C1 segment of cervical spinal cord (tissue), 14 donors: ENCODE measurements at places on chromosomes 2 and 18.

- DNase-seq: no peak
Measured at GRCh38 chr18:44946529-44947113, 265.9 kb downstream of the SETBP1 start.

GRCh38 chr18:64127172-64127571 lies 21.7 kb downstream of the LINC00305 start:
- no peak for DNase-seq

DNA sequence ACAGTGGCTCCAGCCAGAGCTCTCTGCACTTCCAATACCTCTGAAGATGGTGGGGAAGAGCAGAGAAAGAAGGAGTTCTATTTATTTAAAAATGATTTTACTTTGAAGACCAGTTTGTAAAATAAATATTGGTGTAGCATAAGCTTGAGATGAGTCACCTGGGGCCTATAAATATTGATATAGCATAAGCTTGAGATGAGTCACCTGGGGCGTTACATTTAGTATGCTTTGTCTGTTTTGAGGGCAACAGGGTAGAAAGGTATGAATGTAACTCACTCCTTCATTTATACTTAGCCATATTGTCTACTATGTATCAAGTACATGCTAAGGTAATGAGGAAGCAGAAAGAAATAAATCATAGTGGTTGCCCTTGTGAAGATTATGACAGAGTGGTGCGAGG lies 7.7 kb upstream of the SULT1C4 start:
- DNase-seq: no peak

DNA sequence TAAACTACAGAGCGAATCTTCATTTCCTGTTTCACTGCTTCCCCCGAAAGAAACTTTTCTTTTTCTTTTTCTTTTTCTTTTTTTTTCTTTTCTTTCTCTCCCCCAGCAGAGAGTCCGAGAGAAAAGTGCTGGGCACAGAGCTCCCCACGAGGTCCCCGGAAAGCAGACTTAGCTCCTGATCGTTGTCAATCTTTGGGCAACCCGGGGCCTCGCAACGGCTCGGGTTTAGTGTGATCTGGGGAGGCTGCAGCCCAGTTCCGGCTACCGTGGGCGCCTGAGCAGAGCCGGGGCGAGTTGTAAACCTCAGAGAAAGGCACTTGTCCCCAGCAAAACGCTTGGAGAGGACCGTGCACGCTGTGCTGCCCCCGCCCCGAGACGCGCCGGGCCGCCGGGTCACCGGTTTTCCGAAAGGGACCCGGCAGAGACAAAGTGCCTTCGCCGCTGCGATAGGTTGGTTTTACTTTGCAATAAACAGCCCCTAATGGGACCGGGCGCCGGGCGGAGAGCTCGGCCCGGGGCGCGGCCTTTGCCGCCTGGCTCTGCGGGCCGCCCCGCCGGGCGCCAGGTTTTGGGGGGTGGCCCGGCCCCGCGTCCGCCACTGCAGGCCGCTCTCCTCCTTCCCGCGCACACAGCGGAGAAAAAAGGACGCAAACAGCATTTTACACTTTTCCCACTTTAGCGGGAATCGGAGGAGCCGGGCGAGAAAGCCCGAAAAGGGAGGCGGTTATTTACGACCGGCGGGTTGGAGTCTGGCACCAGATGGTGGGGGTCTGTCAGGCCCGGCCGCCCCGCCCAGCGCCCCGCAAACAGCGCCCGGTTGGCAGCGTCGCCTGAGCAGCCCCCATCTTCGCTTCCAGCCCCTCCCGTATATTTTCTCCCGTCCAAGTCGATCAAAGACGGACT lies 136.0 kb downstream of the INSIG2 start:
- no peak for DNase-seq

GRCh38 chr18:75238786-75239185 lies 28.2 kb downstream of the TSHZ1 start:
- DNase-seq: no peak

DNA sequence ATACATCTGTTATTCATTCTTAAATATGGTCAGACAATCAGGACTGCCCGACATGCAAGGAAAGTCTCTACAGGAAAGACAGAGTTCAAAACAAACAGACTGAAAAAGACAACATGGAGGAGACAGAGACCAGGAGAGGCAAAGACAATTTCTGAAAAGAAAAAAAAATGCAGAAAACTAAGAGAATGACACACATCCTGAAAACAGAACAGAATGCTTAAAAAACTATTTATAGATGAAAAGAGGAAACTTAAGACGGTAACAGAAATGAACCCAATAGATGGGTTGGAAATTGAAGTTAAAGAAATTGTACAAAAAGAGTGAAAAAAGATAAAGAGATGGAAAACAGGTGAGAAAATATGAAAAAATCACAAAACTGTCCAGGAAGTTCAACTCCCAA lies 95.7 kb downstream of the BCL2 start:
- DNase-seq: no peak
